ENCODE measurements at places on chromosomes 2 and 18.
A peak's percentile ranks its signal among the peaks of the same experiment; 100 is the strongest.

DNA sequence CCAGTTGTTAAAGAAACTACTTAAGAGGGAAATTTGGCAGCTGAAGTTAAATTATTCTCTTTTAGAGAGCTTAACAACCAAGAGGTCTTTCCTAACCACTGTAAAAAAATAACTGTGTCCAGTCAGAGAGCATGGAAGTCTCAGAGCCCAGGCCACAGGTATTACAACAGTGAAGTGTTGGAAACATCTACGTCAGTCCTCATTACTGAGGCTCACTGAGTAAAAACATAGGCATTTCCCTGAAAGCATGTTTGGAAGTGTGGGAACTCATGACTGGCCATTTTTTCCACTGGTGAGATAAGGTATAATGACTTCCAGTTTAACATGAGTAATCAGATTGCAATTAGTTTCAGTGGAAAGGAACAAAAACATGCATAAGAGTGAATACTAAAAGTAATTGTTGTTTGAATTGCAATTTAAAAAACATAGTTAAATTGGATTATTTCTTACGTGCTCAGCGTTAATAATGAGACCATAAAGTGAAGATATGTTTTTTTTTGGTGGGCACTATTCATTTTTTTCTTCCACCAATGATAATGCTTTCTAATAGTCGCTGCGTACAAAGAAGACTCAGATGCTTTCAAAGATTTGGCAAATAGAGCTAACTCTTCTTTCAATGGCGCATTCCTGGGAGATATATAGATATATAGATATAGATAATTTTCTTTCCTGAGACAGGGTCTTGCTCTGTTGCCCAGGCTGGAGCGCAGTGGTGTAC is 60.8 kb downstream of the EFEMP1 start:
- H3K4me1 ChIP-seq: no peaks in the 10 kb centered on the region
- H3K27ac ChIP-seq: no peak overlapping the region
- no peaks in the 10 kb centered on the region for H3K36me3 ChIP-seq

DNA sequence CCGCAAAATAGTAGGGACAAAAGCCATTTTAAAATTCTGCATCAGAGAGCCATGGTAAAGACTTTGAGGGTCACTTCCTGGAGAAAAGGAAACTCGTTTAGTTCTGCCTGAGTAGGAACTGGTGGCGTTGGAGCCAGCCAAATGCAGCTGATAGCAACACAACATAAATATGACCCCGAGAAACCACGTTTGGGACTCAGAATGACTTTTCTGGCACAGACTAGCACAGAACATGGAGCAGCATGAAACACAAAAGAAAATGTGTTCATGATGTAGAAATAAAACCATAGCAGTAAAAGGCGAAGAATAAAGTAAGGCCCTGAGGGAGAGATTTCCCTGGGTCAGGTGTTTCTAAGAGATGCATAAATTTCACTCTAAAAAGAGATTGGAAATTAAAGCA is 149.2 kb upstream of the KLHL29 start:
- no peak for DNase-seq
- H3K4me3 ChIP-seq: no peak overlapping the region
- H3K27me3 ChIP-seq: no peaks in the 10 kb centered on the region
- no peaks in the 10 kb centered on the region for H3K4me1 ChIP-seq
- no peak overlapping the region for H3K27ac ChIP-seq

GRCh38 chr2:100708333-100708732 is 111.6 kb upstream of the NPAS2 start:
- DNase-seq: no peak
- no peak overlapping the region for H3K27ac ChIP-seq
- H3K4me1 ChIP-seq: peaks cover 23% of the 10 kb centered on the region
- no peak overlapping the region for H3K4me3 ChIP-seq
- no peaks in the 10 kb centered on the region for H3K36me3 ChIP-seq

GRCh38 chr2:107582487-107582886 is 244.2 kb upstream of the RGPD4 start:
- no peak overlapping the region for H3K4me3 ChIP-seq
- no peaks in the 10 kb centered on the region for H3K27me3 ChIP-seq
- H3K4me1 ChIP-seq: no peaks in the 10 kb centered on the region
- no peak overlapping the region for H3K27ac ChIP-seq
- no peak for DNase-seq
- H3K36me3 ChIP-seq: no peaks in the 10 kb centered on the region

GRCh38 chr2:239610457-239611221 is 209.8 kb upstream of the HDAC4 start:
- H3K4me1 ChIP-seq: peaks cover 10% of the 10 kb centered on the region
- H3K27ac ChIP-seq: no peak overlapping the region
- no peak for DNase-seq
- no peak overlapping the region for H3K4me3 ChIP-seq
- no peaks in the 10 kb centered on the region for H3K27me3 ChIP-seq

GRCh38 chr2:208935531-208935930 is 488.3 kb upstream of the MAP2 start:
- no peak overlapping the region for H3K4me3 ChIP-seq
- no peaks in the 10 kb centered on the region for H3K36me3 ChIP-seq
- H3K27ac ChIP-seq: no peak overlapping the region

GRCh38 chr2:220263300-220263699 is 635.9 kb downstream of the SLC4A3 start:
- H3K27ac ChIP-seq: no peak overlapping the region
- no peaks in the 10 kb centered on the region for H3K4me1 ChIP-seq
- no peaks in the 10 kb centered on the region for H3K36me3 ChIP-seq
- no peaks in the 10 kb centered on the region for H3K27me3 ChIP-seq
- H3K4me3 ChIP-seq: no peak overlapping the region
- DNase-seq: no peak

- H3K4me1 ChIP-seq: peaks cover 73% of the 10 kb centered on the region
- no peaks in the 10 kb centered on the region for H3K27me3 ChIP-seq
- peaks cover 19% of the 10 kb centered on the region for H3K36me3 ChIP-seq
- no peak overlapping the region for H3K4me3 ChIP-seq
- no peak for DNase-seq
Measured at GRCh38 chr2:25305775-25306174, 36.0 kb downstream of the DNMT3A start.

- no peaks in the 10 kb centered on the region for H3K4me1 ChIP-seq
- H3K27ac ChIP-seq: no peak overlapping the region
- no peak overlapping the region for H3K4me3 ChIP-seq
- H3K27me3 ChIP-seq: no peaks in the 10 kb centered on the region
- DNase-seq: no peak
Measured at GRCh38 chr2:187851955-187852561, 297.8 kb upstream of the TFPI start.

DNA sequence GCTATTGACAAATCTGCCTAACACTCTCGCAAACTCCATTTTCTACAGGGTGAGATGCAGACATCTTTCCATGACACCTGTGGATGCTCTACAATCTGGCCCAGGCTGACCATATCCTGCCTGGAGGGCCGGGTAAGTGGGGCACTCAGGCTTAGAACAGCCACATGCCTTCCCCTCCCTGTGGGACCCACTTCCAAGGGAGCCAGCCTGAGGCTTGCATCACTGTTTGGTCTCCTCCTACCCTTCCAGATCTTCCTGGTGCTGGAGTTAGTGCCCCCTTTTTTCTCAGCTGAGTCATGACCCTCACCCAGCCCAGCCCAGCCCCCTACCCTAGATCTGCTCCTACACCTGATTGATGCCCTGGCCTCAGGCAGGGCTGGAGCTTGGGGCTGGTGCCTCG is 150.2 kb upstream of the MSH6 start:
- no peaks in the 10 kb centered on the region for H3K4me1 ChIP-seq
- no peaks in the 10 kb centered on the region for H3K36me3 ChIP-seq
- H3K27me3 ChIP-seq: no peaks in the 10 kb centered on the region
- H3K4me3 ChIP-seq: no peak overlapping the region

DNA sequence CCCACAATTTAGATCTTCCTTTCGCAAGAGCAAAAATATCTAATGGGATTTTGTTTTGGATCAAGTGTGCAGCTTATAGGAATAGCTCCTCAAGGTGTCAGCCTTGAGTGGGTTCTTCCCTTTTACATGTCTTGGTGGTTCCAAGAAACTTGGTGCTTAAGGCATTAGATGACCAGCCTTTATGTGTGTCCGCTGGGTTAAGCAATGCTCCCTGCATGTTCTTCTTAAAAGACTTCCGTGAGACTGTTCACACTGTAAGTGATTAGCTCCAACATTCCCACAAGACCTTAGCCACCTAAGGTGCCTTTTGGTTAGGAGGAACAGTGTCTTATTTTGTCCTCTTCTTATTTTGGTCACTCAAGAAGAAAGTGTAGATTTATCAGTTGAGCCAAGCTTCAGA is 44.3 kb upstream of the GPR39 start:
- H3K36me3 ChIP-seq: no peaks in the 10 kb centered on the region
- H3K27me3 ChIP-seq: no peaks in the 10 kb centered on the region
- H3K27ac ChIP-seq: no peak overlapping the region
- no peaks in the 10 kb centered on the region for H3K4me1 ChIP-seq

- DNase-seq: no peak
- H3K27me3 ChIP-seq: no peaks in the 10 kb centered on the region
- H3K36me3 ChIP-seq: no peaks in the 10 kb centered on the region
- H3K27ac ChIP-seq: no peak overlapping the region
- peaks cover 17% of the 10 kb centered on the region for H3K4me1 ChIP-seq
- H3K4me3 ChIP-seq: peak overlapping the region; percentile 51
Measured at GRCh38 chr18:62717169-62717924, 2.0 kb downstream of the PHLPP1 start.
